ENCODE measurements at places on chromosomes 3 and 15.

DNA sequence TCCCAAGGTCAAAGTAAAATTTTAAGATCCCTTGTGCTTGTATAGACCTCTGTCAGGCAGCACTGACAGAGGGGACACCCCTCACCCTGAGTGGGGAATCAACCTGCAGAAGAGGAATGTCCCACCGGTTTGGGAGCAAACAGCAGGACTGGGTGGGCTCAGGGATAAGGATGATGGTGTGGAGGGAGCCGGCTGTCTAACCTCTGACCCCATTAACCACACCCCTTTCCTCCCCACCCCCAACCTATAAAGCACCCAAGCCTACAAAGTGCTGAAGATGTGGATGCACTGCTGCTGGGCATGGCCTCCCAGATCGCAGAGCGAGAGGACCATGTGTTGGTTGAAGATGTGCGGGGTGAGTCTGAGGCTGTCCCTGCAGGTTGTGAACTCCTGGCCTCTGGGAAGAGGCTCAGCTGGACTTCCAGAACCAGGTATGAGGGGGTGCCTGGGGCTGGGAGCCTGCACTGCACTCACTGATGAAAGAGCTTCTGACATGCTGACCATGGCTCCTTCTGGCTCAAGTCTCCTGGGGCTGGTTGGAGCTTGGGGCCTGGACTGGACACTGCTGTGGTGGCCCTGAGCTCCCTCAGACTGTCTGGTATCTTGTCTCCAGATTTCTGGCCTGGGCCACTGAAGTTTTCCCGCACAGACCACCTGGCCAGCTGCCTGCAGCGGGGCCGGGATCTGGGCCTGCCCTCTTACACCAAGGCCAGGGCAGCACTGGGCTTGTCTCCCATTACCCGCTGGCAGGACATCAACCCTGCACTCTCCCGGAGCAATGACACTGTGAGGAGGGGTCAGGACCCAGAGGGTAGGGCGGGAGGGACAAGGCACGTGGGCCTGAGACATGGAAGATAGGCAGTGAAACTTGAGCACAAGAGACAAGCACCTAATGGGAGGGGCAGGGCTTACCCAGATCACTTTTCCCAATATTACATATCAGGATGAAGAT, 9.3 kb downstream of the DUOX1 start:
- no peak for DNase-seq

- no peak for DNase-seq
Observed at GRCh38 chr3:53485675-53486403, 8.6 kb upstream of the CACNA1D start.

GRCh38 chr15:26690778-26691177, 82.1 kb downstream of the GABRB3 start:
- DNase-seq, result no peak

DNA sequence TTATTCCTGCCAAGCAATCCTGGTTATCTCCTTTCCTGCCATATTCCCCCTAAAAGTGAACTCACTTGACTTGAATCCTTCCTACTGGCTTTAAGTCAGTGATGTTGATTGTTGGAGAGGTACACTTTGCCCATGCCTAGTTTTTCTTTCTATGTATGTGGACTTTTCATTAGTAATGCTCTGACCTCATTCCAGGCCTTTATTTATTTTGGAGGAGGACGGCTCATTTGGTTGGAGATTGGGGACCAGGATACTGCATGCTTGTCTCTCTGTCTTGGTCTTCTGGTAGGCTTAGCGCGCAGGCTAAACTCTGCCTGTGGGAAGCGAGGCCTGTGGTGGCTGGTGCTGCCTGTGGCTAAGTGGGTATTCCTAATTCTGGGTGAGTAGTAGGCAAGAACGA, 29.1 kb upstream of the MTMR10 start:
- DNase-seq, result no peak

DNA sequence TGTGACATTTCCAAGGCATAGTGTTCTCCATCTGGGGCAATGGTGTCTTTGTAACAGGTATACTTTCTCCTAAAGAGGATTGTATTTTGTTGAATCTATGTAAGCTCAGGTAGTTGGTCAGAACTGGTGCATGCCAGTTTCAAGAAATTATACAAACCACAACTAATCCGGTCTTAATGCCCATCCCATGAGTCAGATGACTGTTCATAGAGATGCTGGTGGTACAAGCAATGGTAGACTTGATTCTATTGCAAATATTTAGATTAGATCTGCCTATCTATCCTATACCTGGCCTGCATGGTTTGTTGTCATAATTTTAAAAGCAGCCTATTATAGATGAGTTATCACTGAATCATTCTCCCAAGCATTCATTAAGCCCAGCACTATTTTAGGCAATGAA, 43.5 kb downstream of the ATP13A5 start:
- DNase-seq, result no peak

GRCh38 chr15:51266656-51267050, 71.7 kb downstream of the CYP19A1 start:
- no peak for DNase-seq

GRCh38 chr3:112357930-112358780, 25.2 kb downstream of the CD200 start:
- peak; percentile 57 for DNase-seq

- DNase-seq, result no peak
Observed at GRCh38 chr3:57118254-57118653, 46.9 kb downstream of the IL17RD start.

GRCh38 chr3:45198264-45199260, 27.5 kb downstream of the TMEM158 start:
- no peak for DNase-seq

DNA sequence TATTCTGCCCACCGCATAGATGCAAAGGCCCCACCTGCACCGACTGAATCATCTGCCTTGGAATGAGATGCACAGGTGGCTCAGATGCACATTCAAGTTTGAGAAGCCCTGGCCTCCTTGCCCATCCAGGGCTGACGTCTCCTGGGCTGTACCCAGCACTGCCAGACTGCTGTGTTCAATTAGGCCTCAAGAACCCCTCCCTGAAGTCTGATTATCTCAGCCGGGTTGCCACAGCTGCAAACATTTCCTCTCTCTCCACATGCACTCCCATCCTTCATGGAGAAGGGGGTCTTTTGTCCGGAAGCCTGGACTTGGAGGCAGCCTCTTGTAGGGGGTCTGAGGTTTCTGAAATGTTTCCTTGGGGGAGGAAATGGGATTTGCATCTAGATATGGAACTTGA, 459.4 kb upstream of the PROK2 start:
- no peak for DNase-seq

- no peak for DNase-seq
Observed at GRCh38 chr3:22609139-22609538, 594.0 kb upstream of the UBE2E2 start.

DNA sequence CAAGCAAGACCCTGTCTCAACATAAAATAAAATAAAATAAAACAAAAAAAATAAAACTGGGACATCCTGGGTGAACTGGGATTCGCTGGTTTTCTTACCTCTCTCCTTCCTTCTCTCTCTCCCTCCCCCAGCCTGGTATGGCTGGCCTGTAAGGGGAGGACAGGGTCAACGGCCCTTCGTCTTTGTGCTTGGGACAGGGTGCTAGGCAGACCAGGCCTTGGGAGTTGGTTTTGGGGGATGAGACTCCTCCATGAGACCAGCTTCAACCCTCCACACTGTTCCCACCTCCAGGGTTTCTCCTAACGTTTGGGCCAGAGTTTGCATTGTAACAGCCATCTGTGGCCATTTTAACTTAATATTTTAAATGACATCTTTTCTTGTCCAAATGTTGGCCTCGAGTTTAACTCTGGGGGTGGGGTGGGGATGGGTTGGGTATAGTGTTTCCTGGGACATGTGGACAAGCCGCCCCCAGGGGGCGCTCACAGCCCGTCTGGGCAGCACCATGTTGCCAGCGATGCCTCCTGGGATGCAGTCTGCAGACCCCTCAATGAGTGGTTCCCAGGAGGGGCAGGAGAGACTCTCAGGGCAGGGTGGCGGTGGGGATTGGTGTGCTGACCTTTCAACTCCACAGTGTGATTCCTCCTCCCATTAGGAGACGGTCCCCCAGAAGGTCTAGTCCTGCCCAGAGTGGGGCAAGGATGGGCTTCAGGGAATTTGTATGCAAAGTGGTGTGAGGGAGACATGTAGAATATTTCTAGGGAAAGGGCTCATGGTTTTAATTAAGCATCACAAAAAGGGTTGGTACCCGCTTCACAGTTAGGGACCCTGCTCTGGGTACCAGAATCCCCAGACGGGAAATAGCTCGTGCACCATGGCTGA, 37.7 kb upstream of the LCTL start:
- peak; percentile 64 for DNase-seq

- DNase-seq, result no peak
Observed at GRCh38 chr3:88807491-88808105, 299.8 kb upstream of the EPHA3 start.

DNA sequence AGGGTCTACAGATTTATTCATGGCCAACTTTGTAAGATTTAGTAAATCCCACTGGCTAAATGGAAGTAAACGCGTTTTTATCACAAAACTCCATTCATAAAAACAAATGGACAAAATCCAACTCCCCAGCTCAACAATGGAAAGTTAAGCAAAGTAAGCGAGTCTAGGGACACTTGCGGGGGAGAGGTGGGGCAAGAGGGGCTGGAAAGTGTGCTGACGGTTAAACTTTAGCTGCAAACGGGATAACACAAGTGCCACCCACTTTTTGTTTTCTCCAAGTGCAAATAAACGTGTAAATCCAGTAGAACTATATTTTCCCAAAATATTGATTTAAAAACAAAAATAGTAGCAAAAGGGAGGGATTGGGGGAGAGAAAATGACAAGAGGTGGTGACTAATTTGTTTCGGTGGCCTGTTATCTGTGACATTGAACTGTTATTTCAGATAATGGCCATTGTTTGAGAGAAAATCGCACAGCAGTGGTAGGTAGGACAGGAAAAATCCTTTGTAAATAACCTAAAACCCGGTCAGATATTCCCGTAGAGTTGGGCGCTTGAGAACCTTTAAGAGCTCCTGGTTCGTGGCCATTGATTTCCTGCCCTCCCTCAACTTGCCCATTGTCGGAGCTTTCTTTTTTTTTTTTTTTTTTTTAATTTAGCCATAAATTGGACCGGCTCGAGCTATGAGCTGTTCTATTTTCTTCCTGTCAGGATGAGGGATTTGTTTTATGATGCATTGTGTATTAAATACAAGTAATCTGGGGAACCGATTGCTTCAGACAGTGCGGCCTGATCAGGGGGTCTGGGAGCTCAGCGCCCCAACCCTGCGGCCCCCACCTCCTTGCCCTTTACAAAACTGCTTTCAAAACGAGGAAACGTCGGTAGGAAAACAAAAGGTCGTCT, 514.8 kb downstream of the MECOM start:
- no peak for DNase-seq

DNA sequence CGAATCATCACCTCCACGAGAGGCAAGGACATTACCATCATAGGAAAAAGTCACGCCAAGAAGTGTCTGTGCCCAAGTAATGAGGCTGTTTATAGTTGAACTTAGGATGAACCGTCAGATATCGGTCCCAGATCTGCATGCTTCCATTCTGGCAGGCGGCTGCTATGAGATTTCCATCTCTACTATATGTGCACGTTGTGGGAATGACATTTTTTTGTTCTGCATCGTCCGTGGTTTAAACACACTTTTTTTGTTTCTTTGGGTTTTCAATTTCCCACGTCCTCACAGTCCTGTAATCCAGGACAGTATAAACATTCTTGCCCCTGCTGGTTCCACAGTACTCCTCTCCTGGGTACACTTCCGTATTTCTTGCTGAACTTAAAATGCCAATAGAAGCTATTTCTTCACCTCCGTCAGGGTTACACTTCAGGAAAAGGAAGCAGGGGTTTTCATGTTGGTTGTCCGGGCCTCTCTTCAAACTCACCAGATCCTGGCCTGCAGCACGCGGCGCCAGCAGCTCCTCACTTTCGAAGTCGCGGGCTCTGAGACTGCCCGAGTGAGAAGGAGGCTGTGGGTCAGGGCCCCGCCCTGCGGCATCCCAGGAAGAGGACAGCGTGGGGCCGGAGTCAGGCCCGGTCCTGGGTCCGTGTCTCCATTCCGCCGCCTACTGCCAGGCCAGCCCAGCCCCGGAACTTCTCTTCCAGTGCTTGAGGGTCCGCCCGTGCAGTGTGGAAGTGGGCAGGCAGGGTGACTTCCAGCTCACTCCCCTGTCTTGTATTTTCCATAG, 9.8 kb upstream of the TM4SF4 start:
- DNase-seq, result no peak

- DNase-seq, result no peak
Observed at GRCh38 chr15:48596415-48596814, 49.1 kb downstream of the FBN1 start.

GRCh38 chr3:144317961-144318360, 346.3 kb downstream of the DIPK2A start:
- no peak for DNase-seq

DNA sequence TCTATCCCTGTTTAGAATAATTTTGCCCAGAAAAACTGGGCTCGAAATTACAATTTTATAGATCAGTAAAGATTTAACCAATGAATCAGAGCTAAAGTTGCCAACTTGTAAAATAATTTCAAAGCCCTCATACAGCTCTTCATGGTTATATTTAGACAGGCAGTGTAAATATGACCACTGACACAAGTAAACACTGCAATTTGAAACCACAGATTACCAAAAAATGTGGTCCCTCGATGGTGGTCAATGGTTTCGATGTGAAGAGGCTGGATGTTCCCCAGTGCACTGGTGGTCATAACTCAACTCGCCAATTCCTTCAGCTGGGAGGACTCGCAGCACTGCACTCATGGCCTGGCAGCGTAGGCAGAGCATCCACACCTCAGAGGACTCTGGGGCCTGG, 28.6 kb downstream of the LRTM1 start:
- no peak for DNase-seq

GRCh38 chr3:115855911-115856310, 232.6 kb downstream of the GAP43 start:
- no peak for DNase-seq

DNA sequence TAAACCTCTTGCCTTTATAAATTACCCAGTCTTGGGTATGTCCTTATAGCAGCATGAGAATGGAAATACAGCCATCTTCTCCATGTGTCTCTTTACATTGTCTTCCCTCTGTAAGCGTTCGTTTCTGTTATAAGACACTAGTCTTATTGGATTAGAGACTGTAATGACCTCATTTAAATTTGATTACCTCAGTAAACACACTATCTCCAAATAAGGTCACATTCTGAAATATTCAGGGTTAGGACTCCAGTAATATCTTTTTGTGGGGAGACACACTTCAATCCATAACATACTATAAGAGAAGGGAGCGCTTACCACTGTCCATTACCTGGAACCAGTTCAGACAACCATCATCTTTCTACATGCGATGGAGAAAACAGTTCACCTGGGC, 34.3 kb upstream of the CD47 start:
- DNase-seq, result no peak

GRCh38 chr3:172384836-172385235, 63.4 kb downstream of the GHSR start:
- DNase-seq, result no peak

DNA sequence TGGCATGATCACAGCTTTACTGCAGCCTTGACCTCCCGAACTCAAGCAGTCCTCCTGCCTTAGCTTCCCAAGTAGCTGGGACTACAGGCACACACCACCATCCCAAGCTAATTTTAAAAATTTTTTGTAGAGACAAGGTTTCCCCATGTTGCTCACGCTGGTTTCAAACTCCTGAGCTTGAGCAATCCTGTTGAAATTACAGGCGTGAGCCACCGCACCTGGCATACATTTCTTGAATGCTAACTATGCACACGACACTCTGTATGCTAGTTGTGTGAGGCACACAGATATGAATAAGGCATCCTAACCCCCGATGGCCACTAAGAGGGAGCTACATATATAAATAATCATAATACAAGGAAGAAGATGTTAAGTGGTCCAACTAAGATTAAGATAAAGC, 64.9 kb downstream of the CDC25A start:
- no peak for DNase-seq
